ENCODE measurements at places on chromosomes 5 and 9.

DNA sequence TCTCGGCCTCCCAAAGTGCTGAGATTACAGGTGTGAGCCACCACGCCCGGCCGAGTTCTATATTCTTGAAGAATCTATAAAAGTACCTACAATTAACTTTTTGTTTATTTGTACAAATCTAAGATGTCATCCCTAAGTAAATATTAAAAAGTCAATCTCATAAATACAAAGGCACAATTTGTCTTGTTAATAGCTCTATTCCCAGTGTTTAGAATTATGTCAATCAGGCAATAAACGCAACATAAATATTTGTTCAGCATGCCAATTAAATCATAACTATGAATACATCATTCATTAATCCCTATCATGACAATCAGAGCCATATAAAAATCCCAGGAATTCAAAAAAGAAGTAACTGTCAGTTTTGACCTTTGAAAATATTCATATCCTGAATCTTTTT is 68.9 kb upstream of the CDH18 start:
- DNase-seq: no peak

- no peak for DNase-seq
Measured at GRCh38 chr9:15824310-15824709, 271.5 kb downstream of the CCDC171 start.

GRCh38 chr9:81499021-81499454 is 190.3 kb downstream of the TLE1 start:
- no peak for DNase-seq

DNA sequence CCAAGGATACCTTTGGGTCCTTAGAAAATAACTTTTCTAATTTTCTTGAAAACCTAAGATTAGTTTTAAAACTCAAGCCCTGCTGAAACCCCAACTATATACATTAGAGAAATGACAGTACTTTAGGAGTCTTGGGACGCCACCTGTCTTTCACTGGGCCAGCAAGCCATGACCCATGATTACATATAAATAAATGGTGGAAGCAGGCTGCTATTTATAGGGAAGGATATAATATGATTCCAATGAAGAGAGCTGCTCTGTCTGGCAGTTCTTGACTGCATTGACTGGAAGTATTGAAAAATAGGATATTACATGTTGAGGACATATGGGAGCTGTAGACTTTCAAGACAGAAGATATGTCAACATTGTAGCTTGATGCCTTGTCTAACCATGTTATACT is 7.3 kb downstream of the JMY start:
- DNase-seq: no peak

- DNase-seq: no peak
Measured at GRCh38 chr9:29637471-29638237, 2064.4 kb upstream of the C9orf72 start.

DNA sequence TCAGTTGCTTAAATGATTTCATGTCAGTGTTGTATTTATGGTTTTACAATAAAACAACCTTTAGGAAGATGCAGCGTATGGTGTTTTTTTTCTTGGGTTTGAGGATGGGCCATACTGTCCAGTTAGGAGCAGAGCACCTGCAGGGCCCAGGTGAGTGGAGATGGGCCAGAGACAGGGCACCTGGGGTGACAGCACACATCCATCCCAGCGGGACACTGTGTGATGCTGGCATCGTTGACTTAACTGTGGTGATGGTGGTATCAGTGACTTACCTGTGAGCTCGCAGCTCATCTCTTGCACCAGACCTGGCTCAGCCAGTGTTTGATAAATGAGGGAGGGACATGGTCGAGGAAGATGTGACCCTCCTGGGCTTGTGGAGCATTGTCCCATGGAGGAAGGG is 21.6 kb downstream of the AMBP start:
- no peak for DNase-seq

DNA sequence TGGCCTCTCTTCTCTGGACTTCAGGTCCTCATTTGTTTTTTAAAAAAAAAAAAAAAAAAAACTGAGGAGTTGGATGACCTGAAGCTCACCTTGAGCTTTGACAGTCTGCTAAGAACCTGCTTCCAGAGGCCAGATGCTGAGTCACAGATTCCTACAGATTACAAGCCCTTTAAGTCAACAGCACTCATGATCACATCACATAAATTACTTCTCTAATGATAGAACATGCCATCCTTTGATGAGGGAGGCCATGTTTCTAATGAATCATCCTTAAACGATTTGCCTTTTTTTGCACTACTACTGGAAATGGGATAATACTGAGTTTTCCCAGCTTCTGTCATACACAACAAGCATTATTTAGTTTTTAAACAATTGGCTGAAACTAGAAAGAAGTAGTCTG is 34.2 kb upstream of the MYOT start:
- DNase-seq: no peak

DNA sequence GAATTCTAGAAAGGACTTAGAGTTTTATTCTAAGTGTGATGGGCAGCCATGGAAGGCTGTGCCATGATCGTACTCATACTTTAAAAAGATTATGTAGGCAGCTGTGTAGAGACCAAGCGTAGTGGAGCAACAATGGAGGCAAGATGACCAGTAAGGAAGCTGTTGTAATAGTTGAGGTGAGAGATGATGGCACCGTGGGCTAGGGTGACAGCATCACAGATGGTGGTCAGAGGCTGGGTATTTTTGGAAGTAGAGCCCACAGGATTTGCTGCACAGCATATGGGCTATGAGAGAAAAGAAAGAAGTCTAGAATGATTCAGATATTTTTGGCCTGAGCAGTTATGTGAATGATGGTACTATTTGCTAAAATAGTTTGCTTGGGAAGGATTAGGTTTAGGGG is 7.7 kb downstream of the ARHGAP26 start:
- no peak for DNase-seq

GRCh38 chr5:93850311-93850710 is 108.9 kb upstream of the POU5F2 start:
- no peak for DNase-seq

GRCh38 chr9:120579139-120580050 is 572 bp downstream of the CDK5RAP2 start:
- DNase-seq: no peak

GRCh38 chr5:75331-76320 is 16.3 kb upstream of the PLEKHG4B start:
- no peak for DNase-seq

GRCh38 chr5:74222806-74223205 is 417.7 kb downstream of the ENC1 start:
- no peak for DNase-seq

- peak; percentile 78 for DNase-seq
Measured at GRCh38 chr9:136538599-136539426, 7.0 kb downstream of the NOTCH1 start.

- DNase-seq: no peak
Measured at GRCh38 chr5:136038635-136039034, 9.8 kb downstream of the TGFBI start.

DNA sequence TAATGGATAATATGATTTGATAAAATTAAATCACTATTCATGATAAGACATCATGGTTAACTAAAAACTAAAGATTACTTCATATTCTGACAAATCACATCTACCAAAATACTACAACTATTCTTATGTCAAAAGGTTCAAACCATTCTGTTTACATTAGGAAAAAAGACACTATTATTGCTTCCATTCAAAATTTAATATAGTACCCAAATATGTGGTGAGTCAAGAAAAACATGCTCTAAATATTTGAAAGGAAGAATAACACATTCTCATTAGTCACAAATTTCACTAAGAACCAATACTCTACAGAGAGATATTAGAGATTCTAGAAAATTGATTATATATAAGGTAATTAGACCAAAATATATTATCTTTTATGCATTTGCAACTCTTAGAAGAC is 234.0 kb downstream of the TMEM232 start:
- DNase-seq: no peak

DNA sequence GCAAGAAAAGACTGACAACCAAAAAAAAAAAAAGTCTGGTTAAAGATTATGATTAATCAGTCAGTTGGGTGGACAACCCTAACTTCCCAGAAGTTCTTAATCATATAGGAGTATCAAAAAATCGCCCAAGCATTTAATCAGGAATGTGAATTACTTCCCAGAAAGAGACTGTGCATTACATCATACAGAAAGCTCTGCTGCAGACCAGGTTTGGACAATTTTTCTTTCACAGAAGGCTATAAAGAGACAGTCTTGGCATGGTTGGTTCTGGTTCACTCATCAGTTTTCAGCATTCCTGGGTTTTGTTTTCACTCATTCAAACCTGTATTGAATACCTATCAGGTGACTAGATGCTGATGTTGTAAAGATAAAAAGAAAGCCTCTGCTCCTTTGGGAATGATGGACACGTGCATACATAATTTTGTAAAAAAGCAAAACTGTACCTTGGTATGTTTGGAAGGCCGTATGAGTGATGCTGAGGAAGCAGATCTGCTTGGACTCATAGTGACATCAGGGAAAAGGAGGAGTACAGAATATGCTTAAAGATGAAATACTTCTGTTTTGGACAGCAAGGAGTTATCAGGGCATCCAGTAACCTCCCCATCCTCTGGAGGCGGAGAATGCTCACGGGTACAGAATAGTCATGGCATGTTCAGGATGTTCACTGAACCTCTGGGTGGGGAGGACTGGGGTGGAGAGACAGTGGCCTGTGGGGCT is 178.4 kb downstream of the GNA14 start:
- DNase-seq: no peak

DNA sequence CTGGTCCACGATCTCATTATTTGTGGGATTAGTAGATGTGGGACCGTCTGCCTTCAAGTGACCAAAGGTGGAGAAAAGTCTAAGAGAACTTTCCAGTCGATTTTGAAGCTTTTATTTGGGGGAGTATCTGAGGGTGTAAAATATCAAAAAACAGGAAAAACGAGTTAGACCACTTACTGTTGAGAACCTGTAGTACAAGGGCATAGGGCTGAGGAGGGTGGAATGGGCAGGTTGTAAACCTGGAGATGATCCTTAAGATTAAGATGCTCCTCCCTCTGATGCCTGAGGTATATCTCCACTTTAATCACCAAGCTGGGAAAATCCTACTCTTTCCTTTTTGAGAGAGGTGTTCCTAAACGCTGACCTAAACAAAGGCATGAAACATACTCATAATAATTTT is 32.0 kb upstream of the GTF2H2C start:
- no peak for DNase-seq
